Right renal pelvis (tissue), 4 donors: ENCODE measurements at places on chromosomes 4 and X.

- DNase-seq, result no peak
These were observed 83.1 kb upstream of the ENPP6 start for GRCh38 chr4:184300816-184301215.

GRCh38 chrX:69501429-69501828, 2.7 kb upstream of the NALF2 start:
- no peak for DNase-seq

DNA sequence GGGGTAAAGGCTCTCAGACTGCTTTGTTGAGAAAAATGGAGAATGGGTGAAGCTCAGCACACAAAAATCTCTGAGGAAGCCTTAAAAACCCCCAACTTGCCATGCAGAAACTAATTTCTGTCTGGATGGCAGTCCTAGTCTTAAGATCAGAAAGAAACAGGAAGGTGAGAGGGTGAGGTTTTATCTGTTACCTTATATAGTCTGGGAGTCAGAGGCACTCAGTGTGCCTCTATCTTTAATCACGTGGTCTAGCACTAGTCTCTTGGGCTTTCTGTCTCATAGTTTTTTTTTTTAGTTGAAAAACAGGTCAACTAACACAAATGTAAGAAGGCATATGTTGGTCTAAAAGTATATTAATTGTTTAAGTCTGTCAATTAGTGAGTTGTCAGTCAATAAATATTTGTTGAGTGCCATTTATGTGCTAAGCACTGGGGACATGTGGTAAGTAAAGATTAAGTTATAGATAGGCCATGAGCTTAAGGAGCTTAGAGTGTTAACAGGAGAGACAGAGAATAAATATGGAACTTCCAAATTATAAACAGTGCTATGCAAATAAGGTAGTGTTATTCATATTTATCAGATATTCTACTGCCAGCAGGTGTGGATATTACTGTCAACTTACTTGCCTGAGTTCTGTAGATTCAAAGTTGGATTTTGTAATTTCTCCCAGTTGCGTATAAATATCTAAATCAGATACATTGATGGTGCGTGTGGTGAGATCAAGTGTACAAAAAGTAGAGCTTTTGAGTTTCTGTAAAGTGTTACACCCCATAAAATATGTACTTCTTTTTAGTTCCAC, 7.0 kb downstream of the CYBB start:
- no peak for DNase-seq

- no peak for DNase-seq
These were observed 27.5 kb downstream of the OTUD6A start for GRCh38 chrX:70089604-70090297.

DNA sequence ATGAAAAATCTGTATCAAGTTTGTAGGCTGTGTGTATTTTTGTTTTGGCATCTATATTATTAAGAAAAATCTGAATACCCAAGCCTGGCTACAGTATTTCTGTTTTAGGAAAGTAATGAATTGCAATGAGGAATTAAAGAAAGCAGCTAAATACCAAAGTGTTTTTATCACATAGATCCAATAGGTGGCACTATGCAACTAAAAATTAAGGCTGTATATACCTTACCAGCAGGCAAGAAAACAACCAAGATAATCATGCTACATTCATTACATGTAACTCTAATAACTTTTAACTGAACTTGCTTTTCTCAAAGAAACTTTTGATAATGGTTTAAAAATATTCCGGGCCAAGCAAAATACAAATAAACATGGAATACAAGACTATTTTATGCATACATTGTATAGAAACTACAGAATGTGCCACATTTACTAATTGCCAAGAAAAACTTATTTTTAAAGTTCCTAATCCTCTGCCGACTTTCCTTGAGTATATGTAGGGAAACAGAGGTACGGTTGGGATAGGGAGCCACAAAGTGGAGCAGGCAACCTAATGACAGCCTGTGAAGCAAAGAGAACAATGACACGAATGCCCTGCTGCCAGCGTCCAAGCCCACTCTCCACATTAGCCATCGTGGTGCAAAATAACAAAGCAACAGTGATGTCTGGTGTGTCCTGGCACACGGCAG, 63.7 kb downstream of the SEC24D start:
- DNase-seq, result no peak

- DNase-seq, result no peak
These were observed 9.4 kb downstream of the IL15 start for GRCh38 chr4:141645611-141646340.

- DNase-seq, result no peak
These were observed 25.6 kb upstream of the GPR78 start for GRCh38 chr4:8554555-8555100.

GRCh38 chrX:11346121-11346682, 53.0 kb downstream of the AMELX start:
- DNase-seq, result no peak

DNA sequence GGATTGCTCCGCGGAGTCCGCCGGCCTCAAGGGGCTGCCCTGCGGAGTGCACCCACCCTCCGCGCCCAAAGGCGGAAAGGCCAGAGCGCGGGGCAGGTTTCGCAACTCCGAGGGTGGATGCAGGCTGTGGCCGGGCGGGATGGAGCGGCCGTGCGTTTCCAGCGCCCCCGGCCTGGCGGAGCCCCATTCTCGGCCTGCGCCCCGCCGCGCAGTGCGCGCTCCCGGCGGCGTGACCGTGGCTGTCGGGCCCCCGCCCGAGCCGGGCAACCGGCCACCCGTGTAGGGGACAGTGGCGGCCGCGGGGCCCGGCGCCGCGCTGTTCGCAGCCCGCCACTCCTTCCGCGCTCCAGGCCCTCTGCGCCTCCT, 331 bp downstream of the SETD7 start:
- DNase-seq, result no peak
